ENCODE measurements at places on chromosomes 2 and 18.

DNA sequence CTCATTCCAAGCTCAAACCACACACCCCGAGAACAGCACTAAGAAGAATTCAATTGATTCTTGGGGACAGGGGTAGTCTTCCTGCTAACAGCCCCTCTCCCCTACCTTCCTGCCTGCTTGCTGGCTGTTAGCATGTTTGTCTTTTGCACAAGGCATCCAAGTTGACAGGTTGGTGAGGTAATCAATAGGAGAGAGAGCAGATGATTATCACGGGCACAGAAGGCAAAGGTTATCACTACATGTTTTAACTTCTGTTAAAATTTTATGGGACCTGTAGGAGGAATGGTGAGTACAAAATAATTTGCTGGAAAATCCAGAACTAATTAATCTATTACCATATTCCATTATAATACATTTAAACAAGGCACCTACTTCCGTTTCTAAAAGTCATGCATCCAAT lies 442.1 kb upstream of the TCF4 start:
- no peak for ATAC-seq

- ATAC-seq = no peak
These were observed 62.0 kb upstream of the TAF1B start for GRCh38 chr2:9781252-9781651.

- ATAC-seq = no peak
These were observed 111.1 kb downstream of the RIT2 start for GRCh38 chr18:43004421-43004820.

- ATAC-seq = no peak
These were observed 107.9 kb downstream of the B3GNT2 start for GRCh38 chr2:62303788-62304187.

- no peak for ATAC-seq
These were observed 138.4 kb upstream of the ARL4C start for GRCh38 chr2:234635284-234635683.

DNA sequence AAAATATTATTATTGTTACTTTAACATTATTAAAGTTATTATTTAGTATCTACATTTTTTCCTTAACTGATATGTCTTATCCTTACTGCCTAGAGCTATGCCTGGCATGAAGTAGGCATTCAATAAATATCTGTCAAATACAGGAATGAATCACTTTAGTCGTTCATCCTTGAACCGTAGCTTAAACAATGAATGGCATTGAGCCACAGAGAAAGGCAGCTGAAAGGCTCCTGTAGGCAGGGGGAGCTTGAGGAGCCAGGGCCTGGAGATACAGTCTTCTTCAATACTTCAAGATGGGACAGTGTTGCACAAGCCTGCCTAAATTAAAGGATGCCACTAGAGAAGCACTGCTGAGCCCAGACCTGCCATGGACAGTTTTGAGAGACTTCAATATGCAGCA lies 22.5 kb downstream of the CYRIA start:
- no peak for ATAC-seq

DNA sequence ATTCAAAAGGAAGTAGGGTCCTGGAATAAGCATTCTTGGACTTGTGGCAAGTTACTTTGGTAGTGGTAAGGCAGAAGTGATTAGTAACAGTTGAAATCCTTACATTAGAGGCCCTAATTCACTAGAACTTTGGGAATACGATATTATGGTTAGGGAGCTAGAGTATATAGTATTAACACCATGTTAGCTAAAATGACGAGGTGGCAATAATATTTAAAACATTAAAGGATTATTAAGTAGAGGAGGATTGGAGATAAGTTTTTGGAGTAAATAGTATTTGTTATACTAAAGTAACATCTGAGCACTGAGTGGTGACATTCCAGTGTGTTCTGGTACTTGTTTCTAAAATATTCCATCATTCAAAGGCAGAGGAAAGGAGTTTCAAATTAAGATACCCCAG lies 91.0 kb downstream of the AGPS start:
- no peak for ATAC-seq

- ATAC-seq = no peak
These were observed 28.9 kb downstream of the RRM2 start for GRCh38 chr2:10151462-10151861.

GRCh38 chr18:11981192-11981542 lies at the start of gene IMPA2:
IMPA2 (plus strand) TSS chr18:11981507; CDS start chr18:11981670, 163 bp downstream.
- ATAC-seq = no peak

GRCh38 chr2:6999211-6999877 lies 82.1 kb downstream of the RNF144A start:
- no peak for ATAC-seq

GRCh38 chr2:109527846-109528705 lies 85.7 kb downstream of the SEPTIN10 start:
- ATAC-seq = no peak

GRCh38 chr2:207483066-207483465 lies 46.7 kb upstream of the CREB1 start:
- no peak for ATAC-seq

DNA sequence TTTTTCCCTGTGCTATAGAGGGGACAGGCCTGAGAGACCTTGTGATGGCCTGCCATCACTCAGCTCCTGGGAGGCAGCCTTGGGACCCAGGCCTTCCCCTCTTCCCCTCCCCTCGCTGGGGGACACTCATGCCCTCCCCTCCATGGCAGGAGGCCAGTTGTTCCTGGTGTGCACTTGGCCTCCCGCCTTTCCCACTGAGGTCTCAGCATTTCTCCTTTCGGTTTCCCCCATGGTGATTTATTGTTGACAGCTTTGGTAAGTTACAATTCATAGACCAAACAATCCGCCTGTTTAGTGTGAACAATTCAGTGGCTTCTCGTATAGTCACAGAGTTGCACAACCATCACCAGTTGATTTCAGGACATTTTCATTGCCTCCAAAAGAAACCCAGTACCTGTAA lies 10.2 kb upstream of the CNDP1 start:
- no peak for ATAC-seq

DNA sequence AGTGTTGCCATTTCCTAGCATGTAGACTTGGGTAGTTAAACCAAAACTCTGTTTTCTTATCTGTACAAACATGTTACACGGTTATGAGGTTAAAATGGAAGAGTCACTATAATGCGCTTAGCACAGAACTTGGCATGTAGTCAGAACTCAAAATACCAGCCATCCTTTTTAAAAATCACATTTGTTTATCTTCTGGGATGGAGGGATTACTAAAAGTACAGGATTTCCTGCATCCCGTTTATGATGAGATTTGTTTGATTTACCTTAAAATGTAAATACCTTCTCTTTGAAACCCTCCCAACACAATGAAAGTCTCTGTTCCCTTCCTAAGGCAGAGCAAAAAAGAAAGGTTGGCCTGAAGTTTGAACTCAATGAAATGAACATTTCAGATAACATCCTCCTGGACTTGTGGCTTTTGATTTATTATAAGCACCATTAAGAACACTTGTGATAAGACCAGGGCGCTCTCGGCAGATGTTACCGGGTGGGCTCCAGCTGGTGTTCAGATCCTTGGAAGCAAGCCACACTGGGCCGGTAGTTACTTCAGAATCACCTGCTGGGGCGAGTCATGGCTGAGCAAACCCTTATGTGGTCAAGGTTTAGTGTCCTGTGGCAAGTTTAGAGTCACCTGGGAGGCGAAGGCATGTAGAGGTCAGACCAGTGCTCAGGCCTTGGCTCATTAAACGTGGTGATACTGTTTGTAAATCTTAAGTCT lies 105.7 kb downstream of the MGAT5 start:
- ATAC-seq = no peak

DNA sequence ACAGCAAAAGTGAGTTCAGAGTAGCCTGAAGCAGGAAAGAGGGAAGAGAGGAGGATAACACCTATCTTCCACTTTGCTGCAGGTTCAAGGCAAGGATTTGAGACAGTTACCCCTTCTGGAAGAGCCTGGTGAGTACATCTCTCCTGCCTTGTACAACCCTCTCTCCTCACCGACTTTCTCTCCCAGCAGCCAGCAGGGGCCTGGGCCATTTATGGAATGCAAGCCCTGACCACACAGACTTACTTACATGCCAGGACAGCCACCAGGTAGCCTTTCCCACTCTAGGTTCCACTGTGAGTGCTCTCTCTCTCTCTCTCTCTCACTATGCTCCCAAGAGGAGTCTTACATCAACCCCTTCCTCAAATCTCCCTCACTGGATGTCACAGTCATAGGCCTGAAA lies 57.0 kb downstream of the BCL11A start:
- ATAC-seq = no peak

GRCh38 chr18:75111760-75112159 lies 97.2 kb downstream of the PTGR3 start:
- ATAC-seq = no peak

Data from gastroesophageal sphincter (tissue), 4 donors.